RCC 7860 (cell line): ENCODE measurements at places on chromosomes 2 and 18.

GRCh38 chr18:25592804-25593360 is 240.9 kb upstream of the ZNF521 start:
- no peak for DNase-seq

DNA sequence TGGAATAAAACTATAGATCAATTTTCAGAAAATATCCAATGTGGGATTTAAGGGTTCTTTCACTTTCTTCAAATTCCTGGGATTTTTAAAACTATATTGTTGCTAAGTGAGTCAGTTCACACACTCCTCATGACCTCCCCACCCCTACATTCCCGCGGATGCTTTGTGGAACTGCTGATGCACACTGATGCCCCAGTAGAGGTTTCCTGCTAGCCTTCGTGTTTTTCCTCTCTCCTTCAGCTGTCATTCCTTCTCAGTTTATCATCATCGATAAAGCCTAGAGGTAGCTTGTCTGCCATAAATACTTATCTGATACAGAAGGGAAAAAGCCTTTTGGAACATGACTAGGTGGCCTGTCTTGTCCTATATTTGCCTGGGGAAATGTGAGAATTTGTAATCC is 67.4 kb upstream of the GALNT5 start:
- DNase-seq = peak; percentile 49

- no peak for DNase-seq
Observed at GRCh38 chr18:35460736-35461161, 37.0 kb downstream of the INO80C start.

DNA sequence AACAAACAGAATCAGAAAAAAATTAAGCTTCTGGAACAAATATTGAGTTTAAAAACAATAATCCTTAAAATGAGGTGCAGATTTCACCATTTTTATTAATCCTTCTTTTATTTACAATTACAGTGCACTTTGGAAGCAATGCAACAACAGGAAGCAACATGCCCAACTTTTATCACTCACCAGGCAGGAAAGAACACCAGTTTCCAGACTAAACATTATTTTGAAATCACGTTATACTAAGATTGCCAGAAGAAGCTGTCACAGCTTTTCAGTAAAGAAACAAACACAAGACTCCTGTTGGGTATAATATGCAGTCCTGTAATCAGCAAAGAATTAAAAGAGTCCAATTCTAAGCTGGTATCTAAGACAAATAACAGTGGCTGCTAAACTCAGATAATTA is 137.9 kb upstream of the ZC3H15 start:
- DNase-seq = no peak

- DNase-seq = no peak
Observed at GRCh38 chr18:54906331-54907185, 52.7 kb downstream of the CCDC68 start.

DNA sequence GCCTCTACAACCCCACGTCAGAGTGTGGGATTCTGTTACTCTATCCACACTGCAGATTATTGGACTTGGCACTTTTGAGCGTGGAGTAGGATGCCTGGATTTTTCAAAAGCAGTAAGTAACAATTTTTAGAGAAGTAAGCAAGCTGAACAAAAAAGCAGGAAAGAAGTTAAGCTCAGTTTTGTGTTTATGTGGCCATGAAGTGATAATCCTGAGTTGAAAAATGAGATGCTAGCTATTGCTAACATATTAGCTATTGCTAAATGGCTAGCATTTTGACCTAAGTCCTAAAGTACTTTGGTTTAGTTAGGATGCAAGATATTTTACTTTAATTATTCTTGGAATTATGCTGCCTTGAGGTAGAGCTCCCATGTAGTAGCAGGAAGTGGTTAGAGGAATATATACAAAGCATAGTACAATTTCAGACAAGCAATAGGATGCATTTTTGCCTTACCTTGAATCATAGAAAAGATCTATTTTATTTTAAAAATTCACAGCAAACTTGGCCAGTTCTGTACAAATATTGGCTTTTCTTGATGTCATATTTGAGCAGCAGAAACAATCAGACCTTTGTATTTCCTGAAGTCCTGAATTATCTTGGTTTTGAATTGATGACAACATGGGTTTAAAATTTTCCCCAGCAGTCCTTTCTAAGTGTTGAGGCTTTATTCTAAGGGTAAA is 74.6 kb downstream of the COX7A2L start:
- no peak for DNase-seq

DNA sequence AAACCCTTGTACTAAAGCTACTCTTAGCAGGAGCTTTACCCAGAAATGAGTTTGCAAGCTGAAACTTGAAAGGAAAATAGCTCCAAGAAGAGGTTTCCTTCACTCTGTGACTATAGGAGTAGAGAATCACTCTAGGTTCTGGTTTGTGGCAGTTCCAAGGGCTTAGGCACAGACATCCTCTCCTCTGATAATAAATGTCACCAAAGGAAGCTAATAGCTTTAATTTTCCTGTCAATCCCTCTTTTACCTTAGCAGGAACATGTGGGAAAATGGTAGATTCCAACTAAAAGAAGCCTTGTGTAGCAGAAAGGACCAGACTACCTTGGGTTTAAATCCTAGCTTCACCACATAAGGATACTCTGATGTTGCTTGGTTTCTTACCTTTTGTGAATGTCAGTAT is 104.0 kb downstream of the FSHR start:
- DNase-seq = no peak

DNA sequence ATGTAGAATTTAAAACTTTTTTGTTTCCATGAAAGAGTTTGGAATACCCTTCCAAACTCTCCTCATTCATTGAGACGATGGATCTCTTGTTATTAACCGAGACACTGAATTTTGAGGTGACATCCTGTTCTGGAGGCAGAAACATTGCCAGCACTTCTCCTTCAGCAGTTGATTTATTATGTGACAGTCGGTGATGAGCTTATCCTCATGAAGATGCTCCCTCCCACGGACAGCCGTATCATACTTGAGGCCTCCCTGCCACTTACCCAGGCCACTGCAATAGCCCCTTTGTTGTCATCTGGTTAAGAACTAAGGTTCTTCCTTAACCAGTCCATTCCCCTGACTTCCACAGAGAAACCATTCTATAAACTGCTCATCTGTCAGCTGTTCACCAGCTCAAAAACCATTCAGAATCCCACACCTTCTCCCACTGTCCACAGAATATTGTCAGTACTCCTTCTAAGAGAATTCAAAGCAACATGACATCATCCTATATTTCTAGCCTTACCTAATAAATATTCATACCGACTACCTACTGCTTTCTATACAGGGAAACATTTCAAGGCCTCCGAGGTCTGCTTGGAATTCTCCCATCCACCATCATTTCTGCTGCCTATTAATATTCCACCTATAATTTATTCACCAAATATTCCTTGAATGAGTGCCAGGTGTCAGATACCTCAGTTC is 139.0 kb upstream of the TRIB2 start:
- no peak for DNase-seq

GRCh38 chr2:169141713-169142352 is 72.5 kb downstream of the DHRS9 start:
- peak; percentile 25 for DNase-seq

DNA sequence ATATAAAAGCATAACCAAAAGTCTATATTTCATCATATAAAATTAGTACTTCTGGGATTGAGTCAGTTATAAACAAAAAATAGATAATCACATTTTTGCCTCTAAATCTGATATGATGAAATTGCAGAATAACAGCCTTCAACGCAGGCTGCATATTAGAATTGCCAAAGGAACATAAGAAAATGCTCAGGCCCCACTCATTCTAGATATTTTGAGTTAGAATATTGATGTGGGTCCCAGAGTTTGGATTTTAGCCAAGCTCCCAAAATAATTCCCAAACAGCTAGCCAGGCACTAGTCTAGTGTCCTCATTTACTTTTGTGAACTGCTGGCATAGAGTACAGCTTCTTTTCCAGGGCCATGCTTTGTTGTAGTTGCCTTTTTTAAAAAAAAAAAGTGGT is 63.5 kb downstream of the ZDBF2 start:
- DNase-seq = no peak

DNA sequence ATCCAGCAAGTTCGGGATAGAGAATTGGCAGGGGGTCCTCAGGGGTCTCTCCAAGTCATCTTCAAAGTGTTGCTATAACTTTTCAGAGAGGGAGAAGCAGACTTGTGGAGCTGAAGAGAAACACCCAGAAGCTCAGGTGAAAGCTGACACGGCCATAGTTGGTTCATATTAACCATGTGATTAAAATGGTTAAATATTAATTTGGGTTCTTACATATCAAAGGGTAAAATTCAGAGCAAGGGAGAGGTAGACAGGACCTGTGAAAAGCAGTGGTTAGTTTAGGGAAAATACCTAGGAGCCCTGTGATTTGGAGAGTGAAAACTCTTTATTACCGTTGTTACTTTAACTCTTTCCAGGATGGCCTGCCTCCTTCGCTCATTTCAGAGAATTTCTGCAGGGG is at the start of gene UGT1A6:
UGT1A6 (plus strand) TSS at position 243 of the 400 bp plus-strand sequence; CDS start at position 358, 115 bp downstream.
- peak; percentile 71 for DNase-seq

DNA sequence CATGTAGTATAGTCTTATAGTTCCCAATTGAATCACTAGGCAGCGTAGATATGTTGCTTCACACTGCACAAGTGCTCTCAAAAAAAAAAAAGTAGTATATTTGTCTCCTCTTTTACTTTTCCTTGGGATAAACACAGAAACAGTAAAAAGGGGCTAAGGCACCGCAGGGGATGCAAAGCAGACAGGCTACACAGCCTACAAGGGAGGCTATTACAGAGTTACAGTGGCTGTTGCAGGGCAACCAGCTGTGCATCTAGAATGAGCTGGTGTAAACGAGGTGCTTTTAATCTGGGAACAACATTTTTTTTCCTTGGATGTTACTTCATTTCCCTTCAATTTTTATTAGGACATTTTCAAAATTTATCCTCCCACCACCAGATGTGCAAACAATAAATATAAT is 1934.7 kb upstream of the CELF4 start:
- no peak for DNase-seq
